Ovary (tissue), 10 donors: ENCODE measurements at places on chromosomes 3 and 15. TPM values are rescaled to one million over a fixed set of nuclear protein-coding genes. Genes with fewer than 3 reads are reported as not detected.

DNA sequence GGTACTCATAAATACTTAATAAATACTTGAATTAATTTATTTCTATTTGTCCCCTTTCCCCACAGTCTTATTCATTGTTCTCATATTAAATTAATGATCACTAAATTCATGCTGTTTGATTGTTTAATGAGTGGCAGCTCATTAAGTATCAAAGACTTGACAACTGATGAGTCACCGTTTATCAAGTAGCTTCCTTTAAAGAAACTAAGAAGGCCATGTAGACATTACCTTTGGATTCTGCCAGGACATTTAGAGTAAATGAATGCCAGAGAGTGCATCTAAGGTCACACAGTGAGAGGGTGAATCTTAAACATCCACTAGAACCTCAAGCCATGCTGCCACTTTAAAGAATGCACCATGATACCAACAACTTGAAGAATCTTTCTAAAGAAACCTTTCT lies 23.9 kb downstream of the ZBED2 start:
- no peak for DNase-seq
- H3K36me3 ChIP-seq, result no peaks in the 10 kb centered on the region
- no peak overlapping the region for H3K4me3 ChIP-seq

DNA sequence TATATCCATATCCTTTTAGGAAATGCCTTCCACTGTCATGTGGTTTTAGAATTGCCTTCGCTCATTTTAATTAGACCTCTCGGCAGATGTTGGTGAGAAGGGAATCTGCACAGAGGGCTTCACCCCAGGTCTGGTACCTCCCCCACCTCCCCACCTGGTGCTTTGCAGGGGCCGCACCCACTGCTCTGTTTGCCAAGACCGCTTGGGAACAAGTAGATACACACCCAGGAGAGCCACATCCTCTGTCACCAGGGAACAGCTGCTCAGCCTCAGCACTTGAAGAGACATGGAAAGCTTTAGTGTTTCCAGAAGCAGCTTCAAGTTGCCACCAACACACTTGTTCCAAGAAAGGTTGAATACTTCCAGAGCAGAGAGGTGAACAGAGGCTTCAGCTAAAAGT lies 21.8 kb downstream of the LRRC31 start:
- no peaks in the 10 kb centered on the region for H3K36me3 ChIP-seq
- no peaks in the 10 kb centered on the region for H3K27me3 ChIP-seq
- no peak for DNase-seq
- H3K27ac ChIP-seq, result no peak overlapping the region
- H3K4me1 ChIP-seq, result no peaks in the 10 kb centered on the region
- no peak overlapping the region for H3K4me3 ChIP-seq

NAA50 gene
- 102 TPM for total RNA-seq

- H3K4me3 ChIP-seq, result no peak overlapping the region
- H3K27ac ChIP-seq, result no peak overlapping the region
- H3K27me3 ChIP-seq, result no peaks in the 10 kb centered on the region
- no peak for DNase-seq
- peaks cover 22% of the 10 kb centered on the region for H3K4me1 ChIP-seq
These were observed 172.0 kb downstream of the STT3B start for GRCh38 chr3:31704591-31705179.

- no peak overlapping the region for H3K27ac ChIP-seq
- H3K36me3 ChIP-seq, result no peaks in the 10 kb centered on the region
- no peaks in the 10 kb centered on the region for H3K4me1 ChIP-seq
- no peak overlapping the region for H3K4me3 ChIP-seq
- no peaks in the 10 kb centered on the region for H3K27me3 ChIP-seq
- DNase-seq, result no peak
These were observed 198.4 kb downstream of the KCNH8 start for GRCh38 chr3:19346759-19347158.

PBRM1 gene
- 69.7 TPM for total RNA-seq

PAK6 gene
- total RNA-seq, result 1.6 TPM
